ENCODE measurements at places on chromosomes 6 and 20. TPM values are rescaled to one million over a fixed set of nuclear protein-coding genes. Genes with fewer than 3 reads are reported as not detected.

Gene ZSCAN16
- 9.8 TPM for total RNA-seq

Gene MOG
- not detected for total RNA-seq

Gene RIMS1
- total RNA-seq, result 4.0 TPM

Gene PHF1
- 77.3 TPM for total RNA-seq

Gene PPP1R14C
- total RNA-seq, result not detected
